Right atrium auricular region (tissue), 2 donors: ENCODE measurements at places on chromosomes 5 and 9. TPM values are rescaled to one million over a fixed set of nuclear protein-coding genes. Genes with fewer than 3 reads are reported as not detected.

- no peak for DNase-seq
These were observed 34.4 kb upstream of the MRPS30 start for GRCh38 chr5:44774279-44774880.

DNA sequence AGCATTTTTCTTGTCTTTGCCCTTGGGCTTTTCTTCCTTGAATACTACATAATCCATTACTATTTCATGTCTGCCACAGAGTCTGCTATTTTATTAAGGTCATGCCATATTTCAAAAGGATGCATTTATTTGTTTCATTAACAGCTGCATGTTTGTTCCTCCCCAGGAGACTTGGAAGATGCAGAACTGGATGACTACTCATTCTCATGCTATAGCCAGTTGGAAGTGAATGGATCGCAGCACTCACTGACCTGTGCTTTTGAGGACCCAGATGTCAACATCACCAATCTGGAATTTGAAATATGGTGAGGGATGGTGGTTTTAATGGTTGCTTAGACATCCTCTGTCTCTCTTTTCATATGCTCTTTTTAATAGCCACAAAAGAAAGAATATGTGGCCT lies 4.0 kb downstream of the IL7R start:
- no peak for DNase-seq

DNA sequence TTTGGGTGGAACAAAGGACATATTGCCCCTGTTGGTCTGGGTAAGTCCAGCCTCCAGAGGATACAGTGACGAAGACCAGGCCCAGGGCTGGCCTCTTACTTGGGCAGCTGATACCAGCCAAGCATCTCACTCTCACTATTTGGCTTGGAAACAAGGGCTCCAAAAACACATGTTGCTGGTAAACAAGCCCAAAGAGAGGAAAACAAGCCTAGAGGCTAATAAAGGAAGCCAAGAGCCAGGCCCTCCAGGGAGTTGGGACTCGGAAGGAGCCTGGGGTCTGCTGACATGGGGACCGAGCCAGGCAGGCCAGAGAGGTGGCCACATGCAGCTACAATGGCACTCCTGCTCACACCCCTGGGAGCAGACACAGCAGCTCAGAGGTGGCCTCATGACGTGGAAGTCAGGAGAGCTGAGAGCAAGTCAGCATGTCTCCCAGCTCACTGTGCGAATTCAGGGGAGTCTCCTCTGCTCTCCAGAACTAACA lies 5.7 kb downstream of the SPARC start:
- no peak for DNase-seq

Gene KCNV2
- total RNA-seq: not detected
